Fibroblast of villous mesenchyme (primary cell): ENCODE measurements at places on chromosomes 3 and 15. TPM values are rescaled to one million over a fixed set of nuclear protein-coding genes. Genes with fewer than 3 reads are reported as not detected.

DNA sequence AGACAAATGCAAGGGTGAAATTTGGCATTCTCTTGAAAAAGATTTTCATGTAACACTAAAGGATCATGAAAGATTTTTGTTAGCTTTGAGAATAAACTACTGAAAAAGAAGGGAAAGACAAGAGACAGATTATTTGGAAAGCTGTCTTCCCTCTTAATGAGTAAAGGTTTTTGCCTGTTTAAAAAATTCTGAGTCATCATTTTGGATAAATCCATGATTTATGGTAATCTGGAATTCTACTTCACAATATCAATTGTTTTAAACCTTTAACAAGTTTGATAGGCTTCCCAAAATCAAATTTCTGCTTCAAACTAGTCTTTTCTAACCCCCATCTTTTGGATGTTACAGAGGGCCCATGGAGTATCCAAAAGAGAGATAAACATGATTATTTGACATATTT lies 641.5 kb upstream of the EPHA6 start:
- no peak for DNase-seq

IDH2 gene
- total RNA-seq = 70.4 and 75.7 TPM in 2 replicates

SAMD7 gene
- total RNA-seq = not detected in 2 replicates

STARD9 gene
- 9.1 and 11.0 TPM in 2 replicates for total RNA-seq

AEN gene
- total RNA-seq = 64.7 and 81.6 TPM in 2 replicates

- DNase-seq = peak; percentile 75
Measured at GRCh38 chr3:148319161-148319915, 378.4 kb upstream of the AGTR1 start.

PRR20G gene
- not detected in 2 replicates for total RNA-seq

WDR73 gene
- total RNA-seq = 37.0 and 47.5 TPM in 2 replicates

DNA sequence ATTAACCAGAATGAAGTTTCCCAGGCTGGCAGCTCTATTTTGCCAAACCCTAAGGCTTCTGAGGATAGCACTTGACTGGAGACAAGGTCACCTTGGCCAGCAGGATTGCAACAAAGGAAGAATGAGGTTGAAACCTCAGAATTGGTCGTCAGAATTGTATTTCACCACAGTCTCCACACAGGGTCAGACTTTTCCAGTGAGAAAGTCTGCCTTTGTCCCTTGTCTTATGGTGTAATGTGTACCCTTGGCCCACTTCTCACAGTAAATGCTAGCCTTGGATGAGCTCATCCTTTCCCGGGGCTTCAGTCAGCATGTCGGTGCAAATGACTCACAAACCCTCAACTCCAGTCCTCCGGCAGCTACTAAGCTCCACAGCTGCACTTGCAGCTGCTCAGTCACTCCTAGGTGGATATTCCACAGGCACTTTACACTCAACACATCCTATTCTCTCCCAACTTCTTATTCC lies 19.7 kb downstream of the SSR3 start:
- DNase-seq = peak; percentile 99

GRCh38 chr3:70583682-70584081 lies 271.2 kb upstream of the MDFIC2 start:
- no peak for DNase-seq

DNA sequence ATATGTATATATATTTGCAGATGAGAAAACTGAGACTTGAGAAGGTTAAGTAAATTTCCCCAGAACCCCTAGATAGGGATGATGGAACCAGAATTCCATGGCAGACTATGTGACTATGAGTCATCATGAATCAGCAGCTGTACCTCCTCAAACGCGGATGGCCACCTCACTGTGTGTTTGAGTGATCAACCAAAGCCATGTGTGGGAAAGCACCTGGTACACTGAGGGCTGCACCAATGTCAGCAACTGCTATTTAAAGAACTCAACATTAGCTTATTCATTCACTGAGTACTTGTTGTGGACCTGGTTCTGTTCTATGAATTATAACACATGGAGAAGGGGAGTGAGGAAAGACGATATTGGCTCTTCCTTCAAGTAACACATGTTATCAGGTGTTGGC lies 377.0 kb downstream of the GAP43 start:
- DNase-seq = peak; percentile 78

DNA sequence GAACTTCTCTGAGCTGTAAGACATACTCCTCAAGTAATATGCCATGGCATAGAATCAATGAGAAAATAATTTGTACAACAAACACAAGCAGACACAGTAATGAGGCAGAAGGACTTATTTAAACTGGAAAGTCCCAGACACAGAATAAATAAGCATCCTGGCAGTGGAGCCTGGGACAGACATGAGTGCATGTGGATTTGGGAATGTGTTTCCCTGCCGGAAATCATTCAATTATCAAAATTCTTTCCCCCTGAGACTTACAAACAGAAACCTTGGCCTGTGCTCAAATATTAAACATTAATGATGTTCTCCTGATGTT lies 520.1 kb downstream of the ROBO1 start:
- DNase-seq = peak; percentile 23

GRCh38 chr3:131762981-131763564 lies 260.3 kb upstream of the MRPL3 start:
- no peak for DNase-seq

- peak; percentile 88 for DNase-seq
Measured at GRCh38 chr3:151926956-151927355, 53.5 kb downstream of the SUCNR1 start.

DNA sequence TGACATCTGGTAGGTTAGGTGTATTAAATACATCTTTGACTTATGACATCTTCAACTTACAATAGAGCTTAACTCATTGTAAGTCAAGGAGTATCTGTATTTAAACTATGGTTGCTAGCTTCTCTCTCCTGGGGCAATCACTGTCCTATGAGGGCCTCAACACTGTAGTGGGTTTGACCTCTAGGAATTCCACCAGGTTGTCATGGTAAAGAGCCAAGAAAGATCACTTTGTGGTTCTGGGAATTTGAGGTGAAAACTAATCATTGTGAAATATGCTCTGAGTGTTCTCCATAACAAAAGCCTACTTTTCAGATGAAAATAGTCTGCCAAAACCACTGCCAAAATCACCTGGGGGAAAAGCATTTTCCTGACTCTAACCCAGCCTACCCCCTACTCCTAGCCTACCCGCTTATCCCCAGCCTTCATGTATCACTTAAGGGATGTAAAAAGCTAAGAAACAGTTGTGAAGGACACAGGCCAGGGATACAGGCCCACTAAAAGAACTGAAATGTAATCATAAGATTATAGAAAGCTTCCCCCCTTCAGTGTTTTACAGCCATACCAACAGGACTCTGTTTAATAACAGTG lies 723.8 kb downstream of the MECOM start:
- DNase-seq = no peak

GRCh38 chr3:107629566-107629965 lies 106.8 kb downstream of the BBX start:
- peak; percentile 57 for DNase-seq

AMIGO3 gene
- total RNA-seq = 0.43 and 1.6 TPM in 2 replicates

TLNRD1 gene
- total RNA-seq = 13.4 and 15.8 TPM in 2 replicates

DNA sequence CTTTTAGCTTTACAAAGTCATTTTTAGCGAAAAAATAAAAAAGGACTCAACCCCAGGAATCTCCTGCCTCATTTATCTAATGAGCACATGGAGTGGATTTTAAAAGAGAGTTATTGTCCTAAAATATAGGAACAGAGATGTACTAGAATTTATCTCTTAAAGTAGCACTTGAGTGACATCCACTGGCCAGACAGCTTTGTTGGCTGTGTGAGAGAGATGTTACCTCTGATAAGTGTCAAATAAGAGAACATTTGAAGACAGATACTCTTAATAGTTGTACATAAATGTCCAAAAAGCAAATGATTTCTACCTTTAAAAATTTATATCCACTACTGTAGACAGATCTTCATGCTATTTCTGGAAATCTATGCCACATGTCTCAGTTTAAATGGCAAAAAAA lies 12.3 kb upstream of the MFSD1 start:
- peak; percentile 77 for DNase-seq

IGF2BP2 gene
- 62.5 and 67.8 TPM in 2 replicates for total RNA-seq

RCN2 gene
- 61.8 and 72.1 TPM in 2 replicates for total RNA-seq

C3orf49 gene
- total RNA-seq = not detected in 2 replicates

B3GALNT1 gene
- 15.1 and 17.7 TPM in 2 replicates for total RNA-seq

- no peak for DNase-seq
Measured at GRCh38 chr3:131778526-131778925, 256.3 kb downstream of the CPNE4 start.

TMEM108 gene
- under 0.01 and 0.32 TPM in 2 replicates for total RNA-seq

- DNase-seq = peak; percentile 49
Measured at GRCh38 chr3:42654331-42655201, 1.1 kb downstream of the ZBTB47 start.

DNA sequence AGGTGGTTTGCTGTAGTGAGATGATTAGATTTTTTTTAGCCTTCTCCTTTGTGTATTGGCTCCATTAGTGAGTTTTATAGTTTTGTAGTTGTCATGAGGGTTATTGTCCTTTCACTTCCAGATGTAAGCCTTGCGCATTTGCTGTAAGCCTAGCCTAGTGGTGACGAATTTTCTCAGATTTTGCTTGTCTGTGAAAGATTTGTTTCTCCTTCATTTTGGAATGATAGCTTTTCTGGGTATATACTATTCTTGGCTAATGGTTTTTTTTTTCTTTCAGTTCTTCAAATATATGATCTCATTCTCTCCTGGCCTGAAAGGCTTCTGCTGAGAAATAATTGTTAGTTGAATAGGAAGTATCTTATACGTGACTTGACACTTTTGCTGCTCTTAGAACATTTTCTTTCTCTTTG lies 166.5 kb upstream of the THRB start:
- DNase-seq = no peak

DNA sequence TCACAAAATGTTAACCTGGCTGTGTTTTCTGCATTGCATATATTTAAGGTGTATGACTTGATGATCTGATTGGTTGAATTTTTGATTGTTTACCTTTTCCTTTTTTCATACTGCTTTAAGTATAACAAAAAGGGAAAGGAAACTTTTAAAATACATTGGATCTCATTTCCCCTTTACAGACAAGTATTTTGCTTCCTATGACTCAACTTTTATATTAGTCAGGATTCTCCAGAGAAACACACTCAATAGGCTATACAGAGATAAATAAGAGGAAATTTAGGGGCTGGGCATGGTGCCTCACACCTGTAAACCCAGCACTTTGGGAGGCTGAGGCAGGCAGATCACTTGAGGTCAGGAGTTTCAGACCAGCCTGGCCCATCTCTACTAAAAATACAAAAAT lies 205.8 kb downstream of the TJP1 start:
- DNase-seq = no peak

DNA sequence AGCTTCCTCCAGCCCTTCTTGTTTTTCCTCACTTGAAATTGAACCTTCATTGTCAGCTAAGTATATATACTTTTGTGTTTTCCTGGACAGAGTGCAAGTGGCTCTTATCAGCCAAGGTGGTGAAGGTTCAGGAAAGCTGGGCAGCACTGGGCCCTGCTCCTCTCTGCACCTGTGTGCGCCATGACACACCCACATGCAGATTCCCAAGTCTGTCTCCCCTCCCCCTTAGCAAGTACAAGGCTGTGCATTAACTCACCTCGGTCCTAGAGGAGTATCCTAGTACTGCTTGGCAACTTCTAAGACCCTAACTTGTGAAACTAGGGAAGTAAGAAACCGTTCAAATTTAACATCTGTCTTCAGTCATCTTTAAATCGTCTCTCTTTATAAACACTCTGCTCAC lies 85.8 kb downstream of the SLC49A4 start:
- no peak for DNase-seq

DNA sequence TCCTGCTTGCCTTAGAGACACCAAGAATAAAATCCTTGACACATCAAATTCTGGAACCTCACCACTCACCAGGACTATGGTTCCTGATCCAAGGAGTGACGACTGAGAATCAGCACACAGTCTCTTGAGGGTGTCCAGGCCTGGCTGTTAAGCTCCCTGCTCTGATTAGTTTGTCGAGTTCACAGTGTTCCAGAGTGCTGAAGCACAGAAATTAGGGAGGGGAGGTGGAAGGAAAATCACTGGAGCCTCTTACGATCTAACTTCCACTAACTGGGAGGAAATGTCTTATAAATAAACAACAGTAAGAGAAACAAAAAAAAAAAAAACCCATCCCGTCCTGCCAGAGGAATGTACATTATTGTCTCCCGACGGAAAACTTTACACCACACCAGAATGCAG lies 330.2 kb downstream of the TIGIT start:
- DNase-seq = peak; percentile 97

WDR93 gene
- under 0.01 TPM in 1 of 2 replicates, not detected in the other for total RNA-seq
